Chondrocyte (in vitro differentiated cells): ENCODE measurements at places on chromosomes 12 and 14. TPM values are rescaled to one million over a fixed set of nuclear protein-coding genes. Genes with fewer than 3 reads are reported as not detected.
A peak's percentile ranks its signal among the peaks of the same experiment; 100 is the strongest.

DNA sequence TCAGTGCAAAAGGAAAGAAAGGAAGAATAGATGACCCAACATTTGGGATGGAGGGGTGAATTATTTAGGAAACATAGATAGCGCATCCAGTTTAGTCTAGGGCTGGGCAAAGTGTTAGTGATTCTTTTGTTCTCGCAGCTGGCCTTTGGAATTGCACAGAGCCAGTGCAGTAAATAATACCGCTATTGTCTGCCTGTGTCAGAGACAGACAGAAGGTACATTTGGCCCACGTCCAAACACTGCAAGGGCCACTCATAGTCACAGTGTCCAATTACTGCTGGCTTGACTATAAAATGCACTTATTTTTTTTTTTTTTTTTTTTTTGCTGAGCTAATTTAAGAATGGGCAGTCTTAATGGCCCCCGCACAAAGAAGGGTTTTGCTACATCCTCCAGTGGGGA lies 638.6 kb downstream of the BCL11B start:
- H3K27me3 ChIP-seq, result peaks cover 4% of the 10 kb centered on the region
- no peaks in the 10 kb centered on the region for H3K4me1 ChIP-seq
- H3K36me3 ChIP-seq, result no peaks in the 10 kb centered on the region
- no peak overlapping the region for H3K4me3 ChIP-seq
- H3K27ac ChIP-seq, result no peak overlapping the region

GRCh38 chr12:2382370-2383155 lies 329.8 kb downstream of the CACNA1C start:
- H3K27me3 ChIP-seq, result no peaks in the 10 kb centered on the region
- peak overlapping the region; percentile 91 for H3K27ac ChIP-seq
- no peak for DNase-seq
- peaks cover 2% of the 10 kb centered on the region for H3K36me3 ChIP-seq

DNA sequence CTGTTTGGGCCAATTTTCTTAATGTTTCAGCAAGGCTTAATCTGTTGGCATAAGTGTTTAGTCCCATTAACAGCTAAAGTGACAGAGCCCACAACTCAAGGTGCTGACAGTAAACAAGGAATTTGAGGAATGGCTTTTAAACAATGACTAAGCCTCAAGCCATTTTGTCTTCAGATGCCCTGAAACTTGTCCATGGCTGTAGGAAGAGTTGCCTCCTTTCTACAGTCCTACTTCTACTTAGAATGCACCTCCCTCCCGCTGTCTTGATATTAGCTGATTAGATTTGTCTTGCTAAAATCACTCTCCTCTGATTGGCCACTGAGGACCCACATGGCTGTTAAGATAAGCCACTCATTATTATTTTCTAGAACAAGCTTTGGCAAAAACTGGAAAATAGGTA lies 188.4 kb upstream of the OTX2 start:
- H3K4me3 ChIP-seq, result no peak overlapping the region
- no peaks in the 10 kb centered on the region for H3K27me3 ChIP-seq
- H3K36me3 ChIP-seq, result no peaks in the 10 kb centered on the region

DNA sequence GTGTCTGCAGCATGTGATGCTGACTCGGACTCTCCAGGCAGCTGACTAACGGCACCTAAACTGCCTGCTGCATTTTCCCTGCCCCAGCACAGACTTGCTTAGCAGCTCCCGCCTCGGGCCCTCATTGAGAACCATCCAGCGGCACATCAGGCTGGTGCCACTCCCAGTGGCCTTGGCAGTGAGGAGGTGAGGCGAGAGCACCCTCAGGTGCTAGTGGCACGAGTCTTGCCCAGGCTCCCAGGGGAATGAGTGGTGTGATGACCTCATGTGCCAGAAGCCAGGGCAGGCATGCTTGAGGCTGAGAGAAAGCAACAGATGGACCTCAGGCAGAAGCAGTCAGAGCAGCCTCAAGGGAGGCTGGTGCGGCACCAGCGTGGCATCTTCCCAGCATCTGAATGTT lies 60.2 kb downstream of the PRKCH start:
- H3K27me3 ChIP-seq, result no peaks in the 10 kb centered on the region
- H3K4me1 ChIP-seq, result no peaks in the 10 kb centered on the region
- H3K36me3 ChIP-seq, result peaks cover 3% of the 10 kb centered on the region
- no peak overlapping the region for H3K4me3 ChIP-seq
- no peak overlapping the region for H3K27ac ChIP-seq

DNA sequence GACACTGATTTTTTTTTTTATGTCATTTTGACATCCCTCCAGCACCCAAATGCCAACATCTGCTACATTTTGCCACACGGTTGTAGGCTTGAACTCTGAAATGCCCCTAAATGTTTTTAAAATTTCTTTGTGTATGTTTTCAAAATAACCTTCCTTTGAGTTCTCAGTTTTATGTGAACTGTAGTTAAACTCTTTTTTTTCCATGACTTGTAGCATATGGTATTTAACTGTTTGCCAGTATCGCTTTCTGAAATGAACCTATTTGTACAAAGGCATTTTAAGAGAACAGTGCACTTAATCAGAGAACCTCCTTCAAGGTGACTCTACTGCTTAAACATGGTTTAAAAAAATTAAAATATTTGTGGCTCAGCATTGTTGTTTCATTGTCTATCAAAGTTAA lies 61.5 kb downstream of the PDE3A start:
- H3K27me3 ChIP-seq, result no peaks in the 10 kb centered on the region
- H3K4me3 ChIP-seq, result no peak overlapping the region
- no peak for DNase-seq
- H3K36me3 ChIP-seq, result peaks cover 2% of the 10 kb centered on the region

GRCh38 chr12:76939701-76940100 lies 60.9 kb upstream of the CSRP2 start:
- H3K4me3 ChIP-seq, result no peak overlapping the region
- H3K27me3 ChIP-seq, result no peaks in the 10 kb centered on the region
- H3K4me1 ChIP-seq, result peaks cover 14% of the 10 kb centered on the region
- H3K27ac ChIP-seq, result no peak overlapping the region
- no peak for DNase-seq

DNA sequence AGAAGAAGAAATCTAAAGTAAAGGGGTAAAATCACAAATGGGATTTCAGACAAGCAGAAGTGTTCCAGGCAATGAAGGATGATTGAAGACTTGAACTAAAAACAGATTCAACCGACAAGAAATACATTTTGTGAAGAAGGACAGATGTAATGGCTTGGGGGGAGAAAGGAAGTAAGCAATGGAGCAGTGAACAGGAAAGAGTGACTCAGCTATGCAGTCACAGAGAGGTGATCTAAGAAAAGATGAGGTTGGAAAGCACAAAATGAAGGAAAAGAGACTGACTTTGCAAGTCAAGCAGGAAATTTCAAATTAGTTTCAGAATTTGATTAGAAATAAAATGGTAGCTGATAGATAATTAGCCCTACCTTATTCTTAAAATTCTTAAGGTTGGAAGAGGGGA lies 66.5 kb downstream of the PUS7L start:
- peaks cover 5% of the 10 kb centered on the region for H3K4me1 ChIP-seq
- H3K27ac ChIP-seq, result no peak overlapping the region

- DNase-seq, result no peak
- no peaks in the 10 kb centered on the region for H3K27me3 ChIP-seq
- no peaks in the 10 kb centered on the region for H3K36me3 ChIP-seq
- no peak overlapping the region for H3K27ac ChIP-seq
- no peak overlapping the region for H3K4me3 ChIP-seq
Observed at GRCh38 chr12:62806893-62807292, 128.1 kb downstream of the PPM1H start.

DNA sequence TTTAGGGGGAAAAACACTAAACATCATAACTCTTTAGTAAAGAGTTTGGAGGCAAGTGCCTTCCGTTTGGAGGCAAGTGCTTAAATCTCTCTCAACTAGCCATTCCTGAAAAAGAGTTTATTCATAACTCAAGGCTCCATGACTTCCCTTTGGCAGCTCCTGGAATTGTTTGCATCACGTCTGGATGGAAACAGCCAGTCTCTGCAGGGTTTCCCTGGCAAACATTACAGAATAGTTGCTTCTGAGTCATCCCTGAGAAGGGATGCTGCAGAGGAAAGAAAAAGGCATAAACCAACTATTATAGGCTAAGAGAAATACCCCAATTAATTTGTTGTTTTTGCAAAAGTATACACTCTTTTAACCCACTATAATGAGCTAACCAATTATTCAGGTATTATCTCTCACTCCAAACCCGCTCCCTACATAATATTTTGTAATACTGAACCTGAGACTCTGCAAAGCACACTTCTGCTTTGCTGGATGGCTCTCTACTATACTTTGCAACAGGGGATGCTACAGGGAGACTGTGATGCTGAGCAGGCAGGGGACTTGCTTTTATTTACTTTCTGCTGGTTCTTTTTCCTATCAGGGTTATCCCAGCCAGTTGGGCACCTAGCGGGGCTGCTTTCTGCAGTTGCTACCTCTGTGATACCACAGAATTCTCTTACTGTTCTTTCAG lies 497.7 kb downstream of the FUT8 start:
- peaks cover 18% of the 10 kb centered on the region for H3K27me3 ChIP-seq
- no peak overlapping the region for H3K27ac ChIP-seq
- no peaks in the 10 kb centered on the region for H3K36me3 ChIP-seq
- no peak for DNase-seq
- no peaks in the 10 kb centered on the region for H3K4me1 ChIP-seq

GRCh38 chr12:32906399-32907165 lies 10.0 kb upstream of the PKP2 start:
- no peak overlapping the region for H3K4me3 ChIP-seq
- DNase-seq, result no peak
- peaks cover 7% of the 10 kb centered on the region for H3K27me3 ChIP-seq
- no peaks in the 10 kb centered on the region for H3K36me3 ChIP-seq

GRCh38 chr14:84129007-84129406 lies 1400.9 kb upstream of the FLRT2 start:
- H3K4me1 ChIP-seq, result no peaks in the 10 kb centered on the region
- no peaks in the 10 kb centered on the region for H3K27me3 ChIP-seq
- H3K27ac ChIP-seq, result no peak overlapping the region
- DNase-seq, result no peak
- no peaks in the 10 kb centered on the region for H3K36me3 ChIP-seq
- no peak overlapping the region for H3K4me3 ChIP-seq

DNA sequence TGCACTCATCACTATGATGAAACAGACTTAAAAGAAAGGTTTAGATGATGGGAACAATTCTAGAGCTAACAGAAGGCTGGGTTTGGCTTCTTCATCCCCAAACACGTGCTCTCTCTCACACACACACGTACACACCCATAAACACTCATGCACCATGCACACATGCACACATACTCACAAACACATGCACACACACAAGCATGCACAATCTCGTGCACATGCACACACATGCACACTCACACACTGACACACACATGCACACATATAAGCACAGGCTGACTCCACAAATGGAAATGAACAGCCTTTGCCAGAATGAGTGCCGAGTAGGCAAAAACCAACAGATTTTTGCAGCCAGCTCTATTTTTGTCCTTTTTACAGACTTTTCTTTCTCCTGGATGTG lies 1571.6 kb downstream of the AACS start:
- no peak for DNase-seq
- no peaks in the 10 kb centered on the region for H3K27me3 ChIP-seq
- H3K4me3 ChIP-seq, result no peak overlapping the region
- peaks cover 1% of the 10 kb centered on the region for H3K36me3 ChIP-seq
- H3K4me1 ChIP-seq, result no peaks in the 10 kb centered on the region

DNA sequence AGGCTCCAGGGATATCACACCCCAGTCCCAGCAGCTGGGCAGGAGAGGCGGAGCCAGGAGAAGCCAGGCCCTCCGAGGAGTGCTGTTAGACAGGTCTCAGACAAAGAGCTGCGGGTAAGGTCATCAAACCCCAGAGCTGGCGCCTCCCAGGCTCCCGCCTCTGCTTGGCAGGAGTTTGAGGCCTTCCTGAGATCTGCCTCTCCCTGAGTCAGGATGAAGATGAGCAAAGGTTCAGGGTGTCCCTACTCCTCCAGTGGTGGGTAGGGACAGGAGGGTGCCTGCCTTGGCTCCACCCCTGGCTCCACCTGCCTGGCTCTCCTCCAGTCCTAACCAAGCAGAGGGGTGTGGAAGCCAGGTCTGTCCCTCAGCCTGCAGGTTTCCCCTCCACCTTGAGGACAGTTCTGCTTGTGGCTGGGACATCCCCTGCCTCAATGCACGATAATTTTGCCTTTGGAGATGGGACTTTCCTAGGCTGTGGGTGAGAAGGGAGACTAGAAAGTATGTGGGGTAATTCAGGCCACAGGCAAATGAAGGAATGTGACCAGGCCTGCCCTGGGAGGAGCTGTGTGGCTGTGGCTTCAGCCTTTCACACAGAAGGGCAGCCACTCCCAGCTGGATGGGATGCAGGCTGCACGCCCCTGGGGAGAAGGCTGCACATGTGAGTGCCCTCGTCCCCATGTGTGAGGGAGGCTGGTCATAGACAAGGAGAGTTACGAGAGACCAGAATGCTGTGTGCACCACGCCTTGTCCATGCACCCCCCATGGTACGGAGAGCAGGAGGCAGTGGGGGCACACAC lies 2.2 kb downstream of the PLEKHG6 start:
- peaks cover 13% of the 10 kb centered on the region for H3K4me1 ChIP-seq
- H3K27ac ChIP-seq, result no peak overlapping the region
- H3K36me3 ChIP-seq, result no peaks in the 10 kb centered on the region
- DNase-seq, result no peak

DNA sequence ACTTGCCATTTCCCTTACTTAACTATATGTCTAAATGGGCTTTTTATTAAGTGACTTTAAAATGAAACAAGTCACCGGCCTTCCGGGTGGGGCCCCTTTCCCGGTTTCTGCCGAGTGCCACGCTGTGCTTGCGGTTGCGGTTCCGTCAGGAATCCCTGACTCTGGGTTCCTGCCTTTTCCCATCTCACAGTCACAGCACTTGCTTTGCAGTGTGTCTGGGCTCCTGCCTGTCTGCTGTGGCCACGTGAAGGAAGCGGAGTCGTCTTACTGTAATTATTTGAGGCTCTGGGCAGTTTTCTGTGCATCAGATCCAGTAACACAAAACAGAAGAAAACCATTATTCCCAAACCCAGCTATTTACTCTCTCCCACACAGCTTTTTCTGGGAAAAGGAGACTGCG lies 44.0 kb upstream of the FRMD6 start:
- H3K36me3 ChIP-seq, result no peaks in the 10 kb centered on the region
- no peak overlapping the region for H3K4me3 ChIP-seq
- H3K4me1 ChIP-seq, result peaks cover 64% of the 10 kb centered on the region
- no peaks in the 10 kb centered on the region for H3K27me3 ChIP-seq
- H3K27ac ChIP-seq, result peak overlapping the region; percentile 75

- DNase-seq, result peak; percentile 74
- H3K36me3 ChIP-seq, result peaks cover 2% of the 10 kb centered on the region
- H3K27me3 ChIP-seq, result peaks cover 36% of the 10 kb centered on the region
- peaks cover 15% of the 10 kb centered on the region for H3K4me1 ChIP-seq
Observed at GRCh38 chr14:99192028-99192621, 79.9 kb downstream of the BCL11B start.

Gene ACVRL1
- 0.36 to 0.60 TPM in 2 of 3 replicates, not detected in the other for total RNA-seq

Gene RHEBL1
- 0.64 to 0.95 TPM in 2 of 3 replicates, not detected in the other for total RNA-seq

Gene CLEC7A
- not detected in 3 replicates for total RNA-seq

Gene GALNT16
- 28.1 to 36.7 TPM (median 34.4 TPM) in 3 replicates for total RNA-seq

Gene DHRS2
- total RNA-seq, result not detected in 3 replicates
